Stimulated activated CD4-positive, alpha-beta T cell treated with anti-CD3 and anti-CD28 coated beads, Interleukin-4, amount 100 ng/mL, for 48 hours (primary cell): ENCODE measurements at places on chromosomes 11 and 22.

GRCh38 chr11:82832983-82833382 is 67.2 kb downstream of the PRCP start:
- no peak for DNase-seq

DNA sequence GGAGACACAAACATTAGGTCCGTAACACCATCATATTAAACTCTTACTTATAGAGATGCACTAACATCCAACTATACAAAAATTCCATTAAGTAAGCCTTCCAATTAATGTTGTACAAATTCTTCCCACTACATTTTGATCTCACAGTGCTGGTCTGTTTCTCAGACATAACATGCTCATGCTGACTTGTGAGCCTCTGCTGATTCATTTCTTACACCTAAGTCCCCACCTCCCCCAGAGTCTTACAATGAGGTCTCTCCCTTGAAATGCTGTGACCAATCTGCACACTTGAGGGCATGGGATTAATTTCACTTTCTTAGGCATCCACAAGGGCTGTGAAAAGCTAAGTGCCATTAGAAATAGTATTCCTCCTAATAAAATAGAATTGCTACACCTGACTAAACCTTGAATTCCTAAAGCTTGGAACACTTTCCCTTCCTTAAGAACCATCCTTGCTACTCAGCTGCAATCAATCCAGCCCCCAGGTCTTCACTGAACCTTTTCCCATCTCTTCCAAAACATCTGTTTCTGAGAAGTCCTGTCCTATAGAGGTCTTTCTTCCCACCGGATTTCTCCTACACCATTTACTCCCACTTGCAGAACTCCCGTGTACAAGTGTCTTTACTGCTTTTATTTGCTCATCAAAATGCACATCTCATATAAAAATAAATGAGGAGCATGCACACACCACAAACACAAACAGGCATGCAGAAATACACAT is 2.0 kb downstream of the HBG1 start:
- no peak for DNase-seq

GRCh38 chr11:116472651-116473050 is 300.1 kb downstream of the BUD13 start:
- no peak for DNase-seq

GRCh38 chr11:94154095-94154856 is 25.6 kb downstream of the PANX1 start:
- no peak for DNase-seq

- no peak for DNase-seq
These were observed 174.5 kb downstream of the EFCAB6 start for GRCh38 chr22:43637275-43638260.

GRCh38 chr22:49925525-49926128 is 7.2 kb downstream of the CRELD2 start:
- DNase-seq = peak; percentile 43

- no peak for DNase-seq
These were observed 1.8 kb downstream of the PANX1 start for GRCh38 chr11:94130298-94131046.

DNA sequence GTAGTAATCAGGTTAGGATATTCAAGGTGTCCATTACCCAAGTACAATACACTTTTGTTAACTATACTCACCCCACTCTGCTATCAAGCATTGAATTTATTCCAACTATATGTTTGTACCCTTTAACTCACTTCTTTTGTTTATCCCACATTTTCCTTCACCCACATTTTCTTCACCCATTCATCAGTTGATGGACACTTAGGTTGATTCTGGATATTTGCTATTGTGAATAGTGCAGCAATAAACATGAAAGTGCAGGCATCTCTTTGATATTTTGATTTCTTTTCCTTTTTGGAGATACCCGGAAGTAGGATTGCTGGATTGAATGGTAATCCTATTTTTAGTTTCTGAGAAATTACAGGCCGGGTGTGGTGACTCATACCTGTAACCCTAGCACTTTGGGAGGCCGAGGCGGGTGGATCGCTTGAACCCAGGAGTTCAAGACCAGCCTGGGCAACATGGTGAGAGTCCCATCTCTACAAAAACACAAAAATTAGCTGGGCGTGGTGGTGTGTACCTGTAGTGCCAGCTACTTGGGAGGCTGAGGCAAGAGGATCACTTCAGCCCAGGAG is 6.5 kb downstream of the TMEM25 start:
- no peak for DNase-seq

DNA sequence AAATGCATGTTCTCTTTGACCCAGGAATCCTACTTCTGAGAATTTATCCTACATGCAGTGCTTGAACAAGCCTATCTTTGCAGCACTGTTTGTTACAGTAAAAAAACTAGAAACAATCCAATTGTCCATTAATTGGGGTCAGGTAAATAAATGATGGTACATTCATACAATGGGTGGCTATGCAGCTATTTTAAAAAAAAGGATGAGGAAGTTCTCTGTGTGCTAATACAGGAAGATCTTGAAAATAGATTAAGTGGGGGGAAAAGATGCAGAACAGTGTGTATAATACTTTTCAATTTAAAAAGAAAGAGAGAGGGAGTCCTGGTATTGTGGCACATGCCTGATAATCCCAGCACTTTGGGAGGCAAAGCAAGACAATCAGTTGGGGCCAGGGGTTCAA is 9.5 kb upstream of the CREB3L1 start:
- no peak for DNase-seq

GRCh38 chr11:32752001-32752400 is 42.5 kb downstream of the CCDC73 start:
- DNase-seq = no peak

DNA sequence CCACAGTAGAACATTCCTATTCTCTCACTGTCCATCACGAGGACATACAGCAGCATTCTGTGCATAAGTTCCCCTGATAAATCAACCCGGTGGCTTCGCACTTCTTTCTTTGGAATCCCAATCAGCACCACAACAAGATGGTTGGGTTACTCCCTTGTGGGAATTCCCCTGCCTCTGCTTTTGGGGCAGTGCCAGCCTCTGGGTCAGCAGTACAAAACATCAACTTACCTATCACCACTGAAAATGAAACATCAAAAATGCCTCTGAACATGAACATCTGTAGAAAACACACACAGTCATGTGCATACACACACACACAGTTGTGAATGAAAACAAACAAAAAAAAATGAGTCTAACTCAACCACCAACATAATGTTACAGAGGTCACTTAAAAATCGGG is 79.3 kb downstream of the KCNA4 start:
- no peak for DNase-seq

- DNase-seq = no peak
These were observed 11.3 kb downstream of the KCTD17 start for GRCh38 chr22:37062702-37063381.

GRCh38 chr11:131074573-131074972 is 158.3 kb upstream of the SNX19 start:
- DNase-seq = no peak

DNA sequence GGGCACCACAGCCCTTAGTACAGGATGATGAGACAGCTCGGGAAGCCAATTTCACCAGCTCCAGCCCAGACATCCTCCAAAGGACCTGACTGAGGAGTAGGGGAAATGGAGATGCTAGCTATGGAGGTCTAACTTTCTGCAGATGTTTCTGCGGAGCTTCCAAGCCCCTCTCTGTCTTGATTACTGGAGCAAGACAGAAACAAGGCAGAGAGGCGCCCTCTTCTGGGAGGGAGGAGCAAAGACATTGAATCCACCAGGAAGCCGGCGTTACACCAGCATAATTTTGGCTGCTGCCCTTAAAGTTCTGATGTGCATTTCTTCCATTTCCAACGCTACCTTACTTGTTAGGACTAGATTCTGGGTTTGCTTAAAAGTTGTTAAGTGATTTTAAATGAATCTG is 107.3 kb upstream of the HSD17B12 start:
- no peak for DNase-seq

DNA sequence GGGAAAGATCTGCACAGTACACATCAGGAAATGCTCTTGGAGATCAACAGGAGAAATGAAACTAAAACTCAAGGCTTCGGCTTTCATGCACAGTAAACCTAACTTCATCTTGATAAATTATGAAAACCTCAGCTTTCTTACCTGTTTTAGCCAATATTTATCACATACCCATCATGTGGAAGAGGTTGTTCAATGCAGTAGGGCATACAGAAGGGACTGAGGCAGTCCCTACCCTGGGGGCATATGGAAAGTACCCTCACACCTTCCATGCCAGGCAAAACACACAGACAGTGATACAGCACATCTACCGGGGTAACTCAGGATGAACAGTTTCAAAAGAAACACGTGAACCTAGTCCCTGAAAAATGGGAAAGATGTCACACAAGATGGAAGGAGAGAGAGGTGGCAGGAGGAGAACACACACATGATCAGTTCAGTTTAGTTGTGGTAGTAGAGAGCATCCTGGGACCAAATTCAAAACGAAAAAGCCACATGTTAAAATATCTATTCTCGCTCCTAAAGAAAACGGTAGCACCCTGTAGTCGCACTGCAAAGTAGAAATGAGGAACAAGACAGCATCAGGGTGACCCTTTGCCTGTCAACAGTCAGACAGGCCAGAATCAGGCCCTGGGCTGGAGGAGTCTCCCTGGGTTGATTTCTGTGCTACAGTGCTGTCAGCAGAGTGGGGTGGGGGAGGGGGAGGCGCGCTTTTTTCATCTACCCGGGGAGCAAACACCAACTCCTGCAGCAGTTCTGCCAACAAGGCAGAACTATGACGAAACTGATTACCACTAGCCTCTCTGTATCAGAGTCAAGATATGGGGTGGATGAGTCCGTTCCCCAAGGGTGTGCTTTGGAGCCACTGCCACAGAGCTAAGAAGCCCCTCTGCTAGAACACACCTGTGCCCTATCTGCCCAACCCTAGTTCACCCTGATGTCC is 1.3 kb downstream of the HIRA start:
- peak; percentile 40 for DNase-seq

DNA sequence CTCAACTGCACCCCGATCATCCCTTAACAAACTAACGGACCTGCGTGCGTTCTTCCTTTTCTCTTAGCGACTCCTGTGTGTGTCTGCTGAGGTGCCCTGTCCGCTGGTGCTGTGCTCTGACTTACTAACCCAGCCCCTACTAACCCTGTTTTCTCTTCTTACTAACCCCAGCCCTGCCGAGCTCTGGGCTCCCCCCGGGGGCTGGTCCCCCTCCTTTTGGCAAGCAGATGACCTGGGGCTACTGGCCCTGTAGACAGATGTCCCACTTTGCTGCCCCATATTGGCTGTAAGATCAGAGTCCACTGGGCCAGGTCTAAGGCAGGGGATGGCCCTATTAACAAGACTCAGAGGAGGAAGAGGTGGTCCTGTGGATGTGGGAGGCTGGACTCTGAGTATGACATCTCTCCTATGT is 14.7 kb downstream of the MIAT start:
- DNase-seq = no peak

- DNase-seq = no peak
These were observed 73.1 kb downstream of the TMPRSS5 start for GRCh38 chr11:113632981-113633380.

- DNase-seq = no peak
These were observed 9.4 kb downstream of the SUSD2 start for GRCh38 chr22:24190596-24191208.

DNA sequence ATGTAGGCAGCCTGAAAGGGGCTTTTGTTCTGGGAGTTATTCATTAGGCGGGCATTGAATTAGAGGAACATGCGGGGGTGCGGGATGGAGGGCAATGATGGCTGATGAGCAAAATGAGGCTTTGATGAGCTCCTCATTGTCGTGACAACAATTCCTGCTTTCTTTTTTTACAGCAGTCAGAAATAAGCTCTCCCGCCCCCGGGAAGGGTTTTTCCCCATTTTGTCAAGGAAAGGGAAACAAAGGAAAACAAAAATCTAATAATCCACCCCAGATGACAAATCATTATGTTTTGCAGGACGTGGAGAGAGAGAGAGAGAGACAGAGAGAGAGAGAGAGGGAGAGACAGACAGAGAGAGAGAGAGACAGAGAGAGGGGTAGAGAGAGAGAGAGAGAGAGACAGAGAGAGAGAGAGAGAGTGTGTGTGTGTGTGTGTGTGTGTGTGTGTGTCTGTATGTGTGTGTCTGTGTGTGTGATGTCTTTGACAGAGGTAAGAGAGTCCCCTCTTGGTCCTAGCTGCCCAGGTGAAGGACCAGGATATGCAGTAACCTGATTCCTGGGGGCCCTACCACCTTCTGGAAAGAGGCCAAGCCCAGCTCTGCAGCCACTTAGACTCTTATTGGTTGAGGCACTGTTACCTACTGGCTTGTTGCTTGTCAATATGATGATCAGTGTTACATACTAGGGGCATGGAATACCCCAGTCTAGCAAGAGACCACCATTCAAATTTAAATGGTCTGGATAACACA is 46.7 kb upstream of the PARVA start:
- no peak for DNase-seq

- no peak for DNase-seq
These were observed 186.6 kb upstream of the UBASH3B start for GRCh38 chr11:122468965-122469364.

GRCh38 chr11:121063728-121064127 is 37.3 kb upstream of the TECTA start:
- DNase-seq = no peak

- no peak for DNase-seq
These were observed 109.3 kb downstream of the GALNT18 start for GRCh38 chr11:11512502-11512901.

DNA sequence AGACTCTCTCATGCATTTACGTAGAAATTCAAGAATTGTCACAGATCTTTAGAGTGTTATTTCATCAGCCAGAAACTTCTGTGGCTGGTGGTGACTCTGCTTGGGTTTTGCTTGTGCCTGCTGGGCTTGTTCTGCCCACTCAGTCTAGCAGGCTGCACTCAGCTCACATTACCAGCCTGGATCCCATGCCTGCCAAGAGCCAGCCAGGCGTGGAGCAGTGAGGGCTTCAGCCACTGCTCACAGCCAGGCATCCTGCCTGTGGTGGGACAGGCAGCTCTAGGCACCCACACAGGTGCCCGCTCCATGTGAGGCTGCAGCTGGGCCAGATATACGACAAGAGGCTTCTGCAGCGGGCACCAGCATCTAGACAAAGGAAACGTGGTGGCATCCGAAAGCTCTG is 1213.3 kb upstream of the RAG2 start:
- no peak for DNase-seq

DNA sequence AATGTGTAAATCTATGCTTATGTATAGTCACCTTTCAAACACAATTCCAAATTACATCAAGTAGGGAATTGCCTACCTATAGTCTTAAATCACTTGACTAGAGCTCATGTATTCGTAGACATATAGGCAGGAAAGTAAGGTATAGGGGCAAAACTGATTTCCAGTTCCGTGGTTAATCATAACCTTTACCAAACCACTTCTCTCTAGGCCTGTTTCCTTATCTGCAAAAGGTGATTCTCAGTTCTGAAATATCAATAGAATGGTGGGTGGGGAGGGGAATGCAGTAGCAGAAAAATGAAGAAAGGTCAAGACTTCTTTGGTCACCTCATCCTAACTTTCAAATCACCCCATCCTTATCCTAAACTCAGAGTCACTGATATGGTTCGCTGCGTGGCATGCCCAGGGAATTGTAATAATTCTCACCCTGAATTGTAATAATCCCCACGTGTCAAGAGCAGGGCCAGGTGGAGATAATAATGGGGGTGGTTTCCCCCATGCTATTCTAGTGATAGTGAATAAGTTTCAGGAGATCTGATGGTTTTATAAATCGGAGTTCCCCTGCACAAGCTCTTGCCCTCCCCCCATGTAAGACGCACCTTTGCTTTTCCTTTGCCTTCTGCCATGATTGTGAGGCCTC is 1.9 kb upstream of the ANO5 start:
- DNase-seq = no peak

- DNase-seq = no peak
These were observed 376.3 kb upstream of the CCDC90B start for GRCh38 chr11:83662494-83662893.
